Activated CD4-positive, alpha-beta T cell treated with anti-CD3 and anti-CD28 coated beads, Interleukin-2, amount 50 U/mL, for 48 hours (primary cell): ENCODE measurements at places on chromosomes 1 and 21.

- DNase-seq: no peak
Observed at GRCh38 chr21:37582590-37582989, 216.0 kb downstream of the DYRK1A start.

GRCh38 chr21:28865488-28866186 lies 127.0 kb downstream of the LTN1 start:
- DNase-seq: no peak

- no peak for DNase-seq
Observed at GRCh38 chr1:230163205-230163604, 96.2 kb downstream of the GALNT2 start.

DNA sequence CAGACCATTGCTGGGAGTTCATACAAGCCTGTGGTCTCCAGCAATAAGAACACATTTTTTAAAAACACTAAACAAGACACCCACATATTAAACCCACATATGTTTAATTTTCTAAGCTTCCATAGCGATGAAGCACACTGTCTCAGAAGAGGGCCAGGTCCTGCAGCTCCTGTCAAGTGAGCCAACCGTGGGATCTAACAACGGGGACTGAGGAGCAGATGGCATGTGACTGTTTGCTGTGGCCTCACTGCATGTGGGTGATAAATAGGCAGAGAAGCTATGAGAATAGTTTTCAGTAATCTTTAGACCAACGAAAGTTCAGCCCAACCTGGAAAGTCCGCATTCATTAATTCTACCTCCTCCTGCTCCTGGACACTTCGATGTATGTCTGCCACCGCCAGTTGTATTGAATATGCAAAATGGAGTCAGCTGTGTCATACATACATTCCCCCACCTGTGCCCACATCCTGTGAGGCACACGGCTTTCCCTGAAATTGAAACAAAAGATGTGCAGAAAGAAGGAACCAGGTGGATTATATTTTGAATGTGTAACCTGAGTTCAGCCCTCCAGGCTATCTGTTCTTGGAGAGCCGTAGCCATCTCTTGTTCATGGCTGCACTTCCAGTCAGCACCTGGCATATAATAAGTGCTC lies 88.2 kb downstream of the MIS18A start:
- no peak for DNase-seq
